ENCODE measurements at places on chromosomes 6 and 20. TPM values are rescaled to one million over a fixed set of nuclear protein-coding genes. Genes with fewer than 3 reads are reported as not detected.
A peak's percentile ranks its signal among the peaks of the same experiment; 100 is the strongest.

GRCh38 chr6:85795945-85796344 lies 153.3 kb upstream of the SYNCRIP start:
- DNase-seq, result no peak
- no peaks in the 10 kb centered on the region for H3K4me1 ChIP-seq
- H3K4me3 ChIP-seq, result no peak overlapping the region
- H3K27ac ChIP-seq, result no peak overlapping the region
- no peaks in the 10 kb centered on the region for H3K36me3 ChIP-seq

- no peak for DNase-seq
- H3K27me3 ChIP-seq, result no peaks in the 10 kb centered on the region
- H3K36me3 ChIP-seq, result peaks cover 19% of the 10 kb centered on the region
- H3K4me1 ChIP-seq, result peaks cover 19% of the 10 kb centered on the region
- H3K27ac ChIP-seq, result peak overlapping the region; percentile 51
- no peak overlapping the region for H3K4me3 ChIP-seq
These were observed 7.7 kb downstream of the CDK5RAP1 start for GRCh38 chr20:33393609-33394008.

DNA sequence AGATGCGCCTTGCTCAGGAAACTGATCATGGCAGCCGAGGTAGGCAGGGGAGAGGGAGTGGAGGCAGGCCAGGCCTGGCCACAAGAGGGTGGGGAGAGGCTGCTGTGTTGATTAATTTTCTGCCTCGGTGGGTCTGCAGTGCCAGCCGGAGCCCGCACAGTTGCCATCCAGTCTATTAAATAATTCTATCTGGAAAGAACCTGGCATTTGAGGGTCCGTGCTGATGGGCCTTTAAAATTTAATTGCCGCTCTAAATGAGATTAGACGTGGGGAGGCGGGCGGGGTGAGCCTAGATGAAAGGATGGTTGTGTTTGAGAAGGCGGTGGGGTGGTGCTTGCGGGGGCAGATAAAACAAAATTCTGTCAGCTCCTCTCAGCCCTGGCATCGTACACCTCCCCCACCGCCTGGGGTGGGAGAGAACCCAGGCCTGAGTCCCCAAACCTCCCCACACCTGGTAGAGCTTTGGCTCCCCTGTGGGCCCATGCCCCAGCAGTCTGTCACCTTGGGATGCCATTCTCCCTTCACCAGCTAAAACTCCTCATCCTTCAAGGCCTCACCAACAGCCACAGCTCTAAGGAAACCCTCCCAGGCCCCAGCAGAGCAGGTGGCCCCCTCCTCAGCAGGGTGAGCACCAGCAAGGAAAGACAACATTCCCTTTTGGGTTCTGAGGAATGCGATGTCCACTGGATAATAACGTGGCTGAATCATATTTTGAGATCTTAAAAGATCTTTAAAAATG lies 167.3 kb downstream of the GRM4 start:
- no peak overlapping the region for H3K27ac ChIP-seq
- H3K4me3 ChIP-seq, result no peak overlapping the region
- no peak for DNase-seq
- H3K36me3 ChIP-seq, result no peaks in the 10 kb centered on the region
- H3K27me3 ChIP-seq, result peaks cover 13% of the 10 kb centered on the region

DNA sequence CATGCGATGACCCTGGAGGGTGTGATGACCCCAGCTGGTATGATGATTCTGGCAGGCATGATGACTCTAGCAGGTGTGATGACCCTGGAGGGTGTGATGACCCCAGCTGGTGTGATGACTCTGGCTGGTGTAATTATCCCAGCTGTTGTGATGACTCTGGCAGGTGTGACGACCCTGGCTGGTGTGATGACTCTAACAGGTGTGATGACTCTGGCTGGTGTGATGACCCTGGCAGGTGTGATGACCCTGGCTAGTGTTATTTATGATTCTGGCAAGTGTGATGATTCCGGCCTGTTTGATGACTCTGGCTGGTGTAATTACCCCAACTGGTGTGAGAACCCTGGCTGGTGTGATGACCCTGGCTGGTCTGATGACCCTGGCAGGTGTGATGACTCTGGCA lies 427.2 kb downstream of the QKI start:
- no peak overlapping the region for H3K4me3 ChIP-seq
- DNase-seq, result no peak
- H3K36me3 ChIP-seq, result no peaks in the 10 kb centered on the region

DNA sequence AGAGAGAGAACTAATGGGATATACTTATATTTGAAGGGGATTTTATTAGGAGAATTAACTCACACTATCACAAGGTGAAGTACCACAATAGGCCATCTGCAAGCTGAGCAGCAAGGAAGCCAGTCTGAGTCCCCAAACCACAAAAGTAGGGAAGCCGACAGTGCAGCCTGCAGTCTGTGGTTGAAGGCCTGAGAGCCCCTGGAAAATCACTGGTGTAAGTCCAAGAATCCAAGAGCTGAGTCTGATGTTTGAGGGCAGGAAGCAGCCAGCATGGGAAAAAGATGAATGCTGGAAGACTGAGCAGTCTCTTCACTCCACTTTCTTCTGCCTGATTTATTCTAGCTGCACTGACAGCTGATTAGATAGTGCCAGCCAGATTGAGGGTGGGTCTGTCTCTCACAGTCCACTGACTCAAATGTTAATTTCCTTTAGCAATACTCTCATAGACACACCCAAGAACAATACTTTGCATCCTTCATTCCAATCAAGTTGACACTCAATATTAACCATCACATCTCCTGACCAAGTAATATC lies 823.9 kb downstream of the PHF3 start:
- H3K27ac ChIP-seq, result no peak overlapping the region
- H3K4me3 ChIP-seq, result no peak overlapping the region
- no peaks in the 10 kb centered on the region for H3K4me1 ChIP-seq
- H3K27me3 ChIP-seq, result no peaks in the 10 kb centered on the region
- no peak for DNase-seq

DNA sequence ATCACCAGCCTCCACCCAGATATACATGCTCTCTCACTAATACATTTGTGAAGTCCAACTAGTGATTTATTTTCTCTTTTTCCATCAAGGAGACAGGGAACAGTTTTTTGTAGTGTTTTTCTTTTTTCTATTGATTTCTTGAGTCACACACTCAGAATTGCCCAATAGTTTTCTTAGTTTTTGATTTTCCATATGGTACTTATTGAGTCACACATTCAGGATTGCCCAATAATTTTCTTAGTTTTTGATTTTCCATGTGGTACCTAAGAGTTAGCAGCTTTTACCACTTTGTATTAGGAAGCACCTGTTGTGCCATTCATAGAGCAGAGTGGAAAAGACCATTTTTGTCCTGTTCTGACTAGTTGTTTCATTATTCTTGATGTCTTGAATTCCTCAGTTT lies 1268.8 kb downstream of the EPHA7 start:
- no peaks in the 10 kb centered on the region for H3K4me1 ChIP-seq
- no peak for DNase-seq
- no peak overlapping the region for H3K4me3 ChIP-seq
- H3K36me3 ChIP-seq, result no peaks in the 10 kb centered on the region

GRCh38 chr20:17622851-17623508 lies 53.1 kb downstream of the DSTN start:
- no peak for DNase-seq
- H3K36me3 ChIP-seq, result peaks cover 97% of the 10 kb centered on the region
- H3K4me1 ChIP-seq, result no peaks in the 10 kb centered on the region

DNA sequence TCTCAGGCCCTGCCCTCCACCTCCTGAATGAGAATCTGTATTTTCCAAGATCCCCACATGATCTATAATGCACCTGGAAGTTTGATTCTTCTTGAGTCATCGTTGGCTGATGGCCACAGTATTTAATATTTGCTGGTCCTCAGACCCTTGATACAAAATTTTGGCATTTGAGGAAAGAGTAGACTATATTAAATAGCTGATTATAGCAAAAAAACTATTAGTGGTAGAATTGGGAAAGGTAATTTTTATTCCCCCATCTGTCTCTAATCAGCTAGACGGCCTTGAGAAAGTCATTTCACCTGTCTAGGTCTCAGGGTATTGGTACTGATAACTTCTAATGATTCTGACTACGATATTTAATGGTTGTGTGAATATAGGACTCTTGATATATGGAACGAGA lies 176.8 kb downstream of the BMP2 start:
- H3K4me1 ChIP-seq, result no peaks in the 10 kb centered on the region
- H3K4me3 ChIP-seq, result no peak overlapping the region
- no peak for DNase-seq
- H3K27ac ChIP-seq, result no peak overlapping the region

DNA sequence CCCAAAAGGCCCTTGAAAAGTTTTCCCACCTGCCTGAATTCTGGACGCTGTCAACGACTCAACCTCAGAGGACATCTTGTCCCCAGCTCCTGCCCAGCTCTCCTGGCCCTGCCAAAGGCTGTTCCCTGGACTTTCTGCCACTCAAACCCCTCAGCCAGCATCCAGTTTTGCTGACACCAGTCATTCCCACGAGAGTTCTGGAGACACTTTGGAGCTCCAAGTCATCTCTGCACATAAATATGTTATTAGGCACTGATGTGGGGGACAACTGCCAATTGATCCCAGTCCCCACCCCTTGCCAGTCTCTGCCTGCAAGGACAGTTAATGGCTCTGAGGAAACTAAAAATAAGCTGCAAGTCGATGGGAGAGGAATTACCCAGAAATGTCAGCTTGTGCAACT lies 38.9 kb upstream of the KCNB1 start:
- DNase-seq, result no peak
- no peaks in the 10 kb centered on the region for H3K36me3 ChIP-seq
- H3K27me3 ChIP-seq, result peaks cover 23% of the 10 kb centered on the region
- H3K4me1 ChIP-seq, result no peaks in the 10 kb centered on the region
- no peak overlapping the region for H3K27ac ChIP-seq

DNA sequence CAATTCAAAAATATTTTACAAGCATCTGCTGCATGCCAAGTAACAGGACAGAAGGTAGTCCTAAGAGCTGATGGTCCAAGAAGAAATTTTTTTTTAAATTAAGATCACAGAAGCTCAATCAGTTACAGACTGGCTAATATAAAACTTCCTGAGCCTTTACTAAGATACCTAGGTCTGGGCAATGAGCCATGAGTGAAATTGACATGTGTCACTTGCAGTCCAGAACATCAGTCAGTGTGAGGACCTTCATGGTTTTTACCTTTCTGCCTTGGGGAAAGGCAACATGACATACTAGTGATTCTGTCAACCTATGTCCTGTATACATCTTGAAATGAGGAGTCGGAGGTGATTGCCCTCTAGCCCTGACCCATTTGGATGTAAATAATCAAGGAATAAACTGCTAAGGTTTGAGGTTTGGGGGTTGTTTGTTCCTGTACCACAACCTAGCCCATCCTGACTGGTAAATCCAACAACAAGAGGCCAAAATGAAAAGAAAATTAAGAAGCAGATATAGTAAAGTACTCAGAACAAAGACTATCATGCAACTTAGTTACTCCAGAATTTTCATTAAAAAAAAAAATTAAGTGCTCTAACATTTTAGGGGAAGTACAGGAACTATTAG lies 70.0 kb downstream of the CNKSR3 start:
- H3K36me3 ChIP-seq, result peaks cover 15% of the 10 kb centered on the region
- DNase-seq, result no peak
- peak overlapping the region; percentile 56 for H3K27ac ChIP-seq
- no peak overlapping the region for H3K4me3 ChIP-seq

GRCh38 chr6:11341303-11341702 lies 108.8 kb upstream of the NEDD9 start:
- H3K27me3 ChIP-seq, result no peaks in the 10 kb centered on the region
- no peak overlapping the region for H3K4me3 ChIP-seq
- H3K36me3 ChIP-seq, result no peaks in the 10 kb centered on the region
- H3K4me1 ChIP-seq, result peaks cover 24% of the 10 kb centered on the region
- H3K27ac ChIP-seq, result no peak overlapping the region

DNA sequence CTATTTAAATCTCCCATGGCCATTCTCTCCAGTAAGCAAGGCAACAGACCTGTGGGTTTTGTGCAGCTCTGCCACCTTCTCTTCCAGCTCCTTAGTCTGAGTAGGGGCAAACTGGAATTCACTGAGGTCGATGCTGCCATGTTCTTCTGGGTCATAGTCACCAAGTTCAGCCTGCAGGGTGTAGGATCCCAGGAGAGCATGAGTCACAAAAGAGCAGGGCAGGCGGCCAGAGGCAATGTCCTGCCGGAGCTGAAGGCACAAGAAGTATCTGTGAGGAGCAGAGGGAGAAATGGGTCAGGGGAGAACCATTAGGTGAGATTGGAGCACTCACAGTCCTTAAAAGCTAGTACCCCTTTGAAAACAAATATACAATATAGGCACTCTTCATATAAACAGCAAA lies 73.7 kb downstream of the SMLR1 start:
- no peaks in the 10 kb centered on the region for H3K27me3 ChIP-seq
- H3K27ac ChIP-seq, result no peak overlapping the region
- H3K36me3 ChIP-seq, result peaks cover 27% of the 10 kb centered on the region
- H3K4me1 ChIP-seq, result no peaks in the 10 kb centered on the region

GRCh38 chr6:36727505-36728021 lies 29.9 kb downstream of the RAB44 start:
- no peaks in the 10 kb centered on the region for H3K36me3 ChIP-seq
- DNase-seq, result no peak
- no peak overlapping the region for H3K4me3 ChIP-seq
- no peaks in the 10 kb centered on the region for H3K4me1 ChIP-seq
- H3K27me3 ChIP-seq, result peaks cover 4% of the 10 kb centered on the region

GRCh38 chr6:50467931-50468330 lies 245.4 kb upstream of the TFAP2D start:
- H3K36me3 ChIP-seq, result no peaks in the 10 kb centered on the region
- no peaks in the 10 kb centered on the region for H3K4me1 ChIP-seq
- H3K27me3 ChIP-seq, result no peaks in the 10 kb centered on the region
- no peak overlapping the region for H3K27ac ChIP-seq
- DNase-seq, result no peak

DNA sequence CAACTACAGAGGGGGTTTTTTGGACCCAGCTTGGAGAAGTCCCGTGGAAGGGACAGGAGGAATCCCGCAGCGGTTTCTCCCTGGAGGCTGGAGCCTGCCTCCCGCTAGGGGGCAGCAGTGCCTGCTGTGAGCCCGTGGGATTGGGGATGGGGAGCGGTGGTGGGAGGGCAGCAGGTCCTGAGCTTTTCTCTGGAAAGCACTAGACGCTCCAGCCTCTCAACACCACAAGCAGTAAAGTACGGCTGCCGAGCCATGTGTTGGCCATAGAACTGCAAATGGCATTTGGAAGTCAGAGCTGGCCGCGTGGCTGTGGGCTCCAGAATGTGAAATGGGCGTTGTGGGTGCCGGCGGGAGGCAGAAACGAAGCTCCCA lies 47.8 kb downstream of the GMPR start:
- no peak overlapping the region for H3K27ac ChIP-seq
- no peaks in the 10 kb centered on the region for H3K36me3 ChIP-seq
- no peaks in the 10 kb centered on the region for H3K4me1 ChIP-seq
- no peak overlapping the region for H3K4me3 ChIP-seq

Gene TBXT
- total RNA-seq, result not detected

Gene RAET1E
- not detected for total RNA-seq

Gene SIRPD
- not detected for total RNA-seq

Gene NEDD9
- total RNA-seq, result 27.1 TPM

Gene PGC
- total RNA-seq, result 225 TPM

Data from HepG2 (cell line).